Activated CD4-positive, alpha-beta T cell treated with anti-CD3 and anti-CD28 coated beads for 36 hours (primary cell): ENCODE measurements at places on chromosomes 4 and X.
A peak's percentile ranks its signal among the peaks of the same experiment; 100 is the strongest.

DNA sequence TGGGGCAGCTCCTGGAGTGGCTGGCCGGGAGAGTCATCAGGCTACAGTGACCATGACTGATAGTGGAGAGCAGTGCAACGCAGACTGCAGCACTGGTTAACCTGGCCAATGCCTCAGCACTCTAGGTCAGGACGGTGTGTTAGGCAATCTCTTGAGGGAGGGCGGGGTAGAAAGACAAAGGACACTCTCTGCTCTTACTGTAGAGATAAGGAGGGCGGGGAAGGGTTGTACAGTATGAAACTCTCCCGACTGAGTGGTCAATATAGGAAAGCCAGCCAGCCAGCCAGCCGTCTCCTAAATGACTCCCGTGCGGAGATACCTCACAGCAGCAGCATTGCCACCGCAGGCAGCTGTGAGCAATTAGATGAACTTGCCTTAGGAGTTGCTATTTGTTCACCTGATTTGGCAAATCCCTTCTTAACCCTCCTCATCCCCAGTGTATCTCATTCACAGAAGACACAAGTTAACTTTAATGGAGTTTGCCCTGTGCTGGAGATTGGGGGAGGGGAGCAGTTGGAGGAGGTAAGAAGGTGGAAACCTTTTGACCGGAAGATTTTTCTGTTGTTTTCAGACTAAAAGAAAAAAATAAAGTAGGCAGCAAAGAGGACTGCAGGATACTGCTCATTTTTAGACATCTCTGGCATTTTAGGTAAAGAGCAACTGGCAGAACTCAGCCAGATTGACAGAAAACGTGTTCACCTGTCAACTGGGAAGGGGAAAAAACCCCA, 330.5 kb downstream of the HNRNPD start:
- no peak for DNase-seq

- no peak for DNase-seq
Measured at GRCh38 chr4:53697016-53697685, 105.9 kb upstream of the LNX1 start.

GRCh38 chrX:148785256-148785655, 284.8 kb downstream of the AFF2 start:
- no peak for DNase-seq

DNA sequence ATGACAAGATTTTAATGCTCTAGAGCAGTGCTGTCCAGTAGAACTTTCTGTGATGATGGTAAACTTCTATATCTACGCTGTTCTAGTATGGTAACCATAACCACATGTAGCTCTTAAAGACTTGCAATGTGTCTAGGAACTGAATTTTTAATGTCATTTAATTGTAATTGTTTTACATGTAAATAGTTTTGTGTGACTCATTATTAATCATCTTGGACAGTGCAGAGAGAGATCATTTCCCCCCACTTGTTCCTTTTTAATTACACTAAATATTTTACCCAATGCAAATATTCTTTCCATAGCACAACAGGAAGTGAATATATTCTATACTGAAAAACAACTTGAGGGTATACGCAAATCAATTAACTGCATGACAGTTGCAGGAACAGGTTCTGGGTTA, 5.8 kb downstream of the ATG4A start:
- no peak for DNase-seq

DNA sequence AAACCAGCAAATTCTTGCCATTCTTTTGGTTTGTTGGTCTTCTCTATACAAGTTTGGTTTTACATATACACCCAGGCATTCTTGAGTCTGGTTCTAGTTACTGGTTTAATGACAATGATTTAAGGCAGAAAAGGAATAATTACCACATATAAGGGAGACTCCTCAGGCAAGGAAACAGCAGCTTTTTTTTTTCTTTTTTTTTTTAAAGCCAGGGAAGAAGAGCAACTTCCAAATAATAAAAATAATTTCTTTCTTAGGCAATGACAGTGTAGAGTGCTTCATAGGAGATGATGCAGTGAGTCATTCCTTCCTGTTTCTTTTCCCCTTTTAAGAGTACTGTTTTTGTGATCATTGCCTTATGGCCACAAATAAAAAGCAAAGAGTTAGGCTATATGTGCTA, 289.7 kb downstream of the DKK2 start:
- DNase-seq = no peak

DNA sequence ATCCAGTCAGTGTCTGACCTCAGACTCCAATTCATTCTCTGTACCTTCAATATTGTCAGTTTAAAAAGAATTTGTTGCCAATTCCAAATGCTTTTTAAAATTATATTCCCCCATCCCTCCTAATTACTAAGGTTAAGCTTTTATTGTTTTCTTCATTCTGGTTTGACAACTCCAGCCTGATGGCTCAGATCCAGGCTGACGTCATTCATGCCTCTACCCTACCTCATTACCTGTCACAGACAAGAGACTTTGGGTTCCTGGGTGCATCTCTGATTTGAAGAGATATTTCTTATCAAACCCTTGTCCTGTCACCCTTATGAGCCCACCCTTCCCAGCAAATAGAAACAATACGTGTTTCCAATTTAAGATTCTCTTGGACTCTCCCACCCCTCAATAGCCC, 300.2 kb upstream of the CLNK start:
- no peak for DNase-seq

- no peak for DNase-seq
Measured at GRCh38 chrX:47808904-47809788, 27.6 kb upstream of the ZNF81 start.

- DNase-seq = no peak
Measured at GRCh38 chrX:85115252-85115651, 111.6 kb downstream of the APOOL start.

GRCh38 chr4:99808260-99808857, 8.3 kb upstream of the DAPP1 start:
- peak; percentile 86 for DNase-seq

- DNase-seq = no peak
Measured at GRCh38 chrX:132810964-132811712, 147.3 kb downstream of the HS6ST2 start.

DNA sequence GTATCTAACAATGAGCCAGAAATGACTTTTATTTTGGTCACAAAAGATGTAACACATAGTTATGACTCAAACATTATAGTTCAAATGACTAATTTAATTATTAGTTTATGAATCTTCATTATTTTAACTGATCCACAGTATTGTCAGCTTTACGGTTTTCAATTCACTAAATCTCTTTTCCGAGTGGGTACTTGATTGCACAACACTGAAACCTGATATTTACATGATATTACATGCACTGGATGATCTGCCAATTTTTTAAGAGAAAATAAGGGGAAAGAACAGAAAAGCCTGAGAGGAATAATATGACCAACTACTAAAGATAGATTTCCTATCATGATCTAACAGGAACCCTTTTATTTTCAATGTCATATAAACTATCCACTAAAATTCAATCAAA, 1446.0 kb downstream of the FSTL5 start:
- no peak for DNase-seq

DNA sequence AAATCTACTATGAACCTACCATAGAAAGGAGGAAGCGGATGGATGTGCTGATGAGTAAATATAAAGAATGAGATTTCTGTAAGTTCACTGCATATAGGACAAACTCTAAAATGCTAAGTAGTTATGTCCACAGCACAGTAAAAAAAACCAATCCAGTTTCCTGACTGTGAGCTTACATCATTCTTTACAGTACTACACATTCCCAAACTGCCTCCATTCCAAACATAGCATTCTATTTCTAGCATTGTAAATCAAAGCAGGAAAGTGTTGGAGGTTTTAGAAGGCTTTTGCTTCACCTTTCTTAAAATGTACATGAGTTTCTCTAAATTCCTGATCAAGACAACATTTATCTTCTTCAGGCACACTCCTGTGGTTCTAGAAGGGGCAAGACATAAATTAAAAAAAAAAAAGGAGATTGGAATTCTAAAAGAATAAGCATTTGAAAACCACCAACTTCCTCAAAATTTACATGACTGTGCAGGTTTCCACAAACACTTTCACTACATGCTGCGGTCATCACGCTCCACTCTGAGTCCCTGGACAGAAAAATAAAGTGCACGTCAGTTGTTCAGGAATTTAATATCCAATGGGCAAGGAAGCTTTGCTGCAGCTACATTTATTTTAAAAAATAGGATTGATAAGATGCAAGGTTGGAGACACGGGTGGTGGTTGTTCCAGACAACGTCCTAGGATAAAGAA, 297.6 kb upstream of the STS start:
- DNase-seq = no peak

GRCh38 chrX:139736151-139736550, 28.2 kb upstream of the MCF2 start:
- DNase-seq = no peak

GRCh38 chr4:54574500-54574899, 83.3 kb upstream of the KIT start:
- no peak for DNase-seq

DNA sequence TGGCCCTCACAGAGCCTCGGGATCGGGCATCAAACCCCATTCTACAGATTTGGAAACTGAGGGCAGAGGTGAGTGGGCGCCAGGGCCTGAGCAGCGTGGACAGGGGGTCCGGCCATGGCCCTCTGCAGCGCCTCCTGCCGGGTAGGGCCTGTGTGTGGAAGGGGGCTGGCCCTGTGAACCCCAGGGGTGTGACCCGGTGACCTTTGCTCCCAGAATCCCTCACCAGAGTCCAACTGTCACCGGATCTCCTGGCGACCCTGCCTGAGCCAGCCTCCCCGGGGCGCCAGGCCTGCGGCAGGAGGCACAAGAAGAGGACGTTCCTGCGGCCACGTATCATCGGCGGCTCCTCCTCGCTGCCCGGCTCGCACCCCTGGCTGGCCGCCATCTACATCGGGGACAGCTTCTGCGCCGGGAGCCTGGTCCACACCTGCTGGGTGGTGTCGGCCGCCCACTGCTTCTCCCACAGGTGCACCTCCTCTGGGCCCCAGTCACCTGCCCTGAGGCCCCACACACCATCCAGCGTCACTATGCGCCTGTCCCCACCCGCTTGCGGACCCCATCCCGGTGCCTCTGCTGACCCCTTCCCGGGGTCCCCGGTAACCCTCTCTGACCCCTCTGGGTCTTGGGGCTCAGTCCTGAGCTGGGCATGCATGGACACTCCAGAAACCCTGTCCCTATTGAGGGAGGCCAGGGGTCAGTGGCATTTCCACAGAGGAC, 4.2 kb downstream of the HGFAC start:
- DNase-seq = no peak

- no peak for DNase-seq
Measured at GRCh38 chrX:45711231-45711630, 510.6 kb upstream of the DIPK2B start.

DNA sequence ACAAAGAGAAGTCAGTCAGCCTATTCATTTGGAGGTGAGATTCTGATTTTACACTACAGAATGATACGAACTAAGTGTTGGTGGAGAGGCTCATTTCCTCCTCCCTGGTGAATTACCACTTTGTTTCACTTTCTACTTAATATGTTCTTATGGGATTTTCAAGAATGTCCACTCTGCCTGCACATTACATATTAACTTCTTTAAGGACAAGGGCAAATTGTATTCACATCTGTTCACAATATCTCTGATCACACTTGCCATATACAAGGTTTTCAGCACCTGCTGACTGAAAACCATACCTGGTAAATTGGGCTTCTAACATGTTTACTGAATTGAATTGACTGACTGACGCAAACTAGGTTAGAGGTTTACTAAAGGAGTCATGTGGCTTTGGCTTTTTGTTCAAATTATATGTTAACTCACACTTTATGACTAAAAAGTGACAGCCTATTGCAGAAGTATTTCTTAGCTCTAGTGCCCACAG, 188.4 kb upstream of the MBNL3 start:
- no peak for DNase-seq

- DNase-seq = no peak
Measured at GRCh38 chr4:154033921-154034320, 245.0 kb upstream of the SFRP2 start.

DNA sequence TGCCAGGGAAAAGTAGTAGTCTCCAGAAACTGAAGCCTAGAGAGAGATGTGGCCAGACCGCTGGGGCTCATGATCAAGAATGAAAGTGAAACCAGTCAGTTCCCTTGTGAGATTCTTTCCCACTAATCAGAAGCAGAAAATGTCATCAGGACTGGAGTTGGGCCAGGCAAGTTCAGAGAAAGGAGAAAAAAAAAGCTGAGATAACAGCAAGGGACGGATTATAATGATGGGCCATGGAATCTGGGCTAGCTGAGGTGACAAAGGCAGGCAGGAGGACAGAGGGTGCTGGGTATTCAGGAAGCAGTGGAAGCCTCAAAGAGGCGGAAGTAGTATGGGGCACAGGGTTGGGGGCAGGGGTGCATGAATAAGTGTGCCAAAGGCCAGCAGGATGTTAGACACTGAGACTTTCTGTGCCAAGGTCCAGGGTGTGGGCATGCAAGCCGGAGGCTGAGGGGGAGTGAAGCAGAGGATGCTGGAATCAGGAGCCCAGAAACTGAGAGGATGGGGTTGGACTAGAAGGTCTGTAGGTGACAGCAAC, 2.5 kb downstream of the CXorf38 start:
- DNase-seq = peak; percentile 59

DNA sequence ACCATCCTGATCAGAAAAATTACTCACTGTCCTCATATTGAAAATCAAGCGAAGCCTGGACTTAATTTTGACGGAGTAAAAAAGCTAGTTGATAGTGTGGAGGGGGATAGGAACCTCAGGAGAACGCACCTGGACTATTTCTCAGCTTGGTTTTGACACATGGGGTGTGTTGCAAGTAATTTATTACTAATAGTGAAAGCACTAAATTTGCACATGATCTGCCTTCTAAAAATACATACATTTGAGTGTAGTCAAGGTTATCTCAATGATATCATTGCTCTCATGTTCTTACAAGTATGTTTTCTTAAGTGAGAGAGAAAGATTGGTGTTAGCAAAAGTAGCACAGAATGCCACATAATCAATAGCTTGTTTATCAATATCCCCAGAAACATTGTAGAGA, 29.5 kb downstream of the LRIT3 start:
- DNase-seq = no peak

DNA sequence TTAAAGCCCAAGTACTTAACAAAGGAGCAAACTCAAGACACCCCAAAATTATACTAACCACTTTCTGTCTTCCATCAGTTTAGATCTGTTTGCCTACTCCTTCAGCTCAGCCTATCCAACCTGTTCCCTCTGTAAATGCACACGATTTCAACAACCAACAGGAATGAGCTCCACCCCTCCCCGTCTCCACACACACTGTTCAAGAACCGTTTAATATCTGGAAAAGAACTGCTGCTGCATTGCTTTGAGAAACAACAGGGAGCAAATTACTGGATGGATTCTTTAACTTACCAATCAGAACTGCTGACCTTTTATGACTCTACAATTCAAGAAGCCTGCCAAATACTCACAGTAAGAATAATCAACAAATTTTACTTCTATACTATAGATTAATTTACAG, 87.0 kb downstream of the FBXW7 start:
- no peak for DNase-seq

GRCh38 chr4:158809611-158810486, 41.0 kb downstream of the FNIP2 start:
- DNase-seq = no peak

- DNase-seq = peak; percentile 28
Measured at GRCh38 chr4:108540536-108540935, 79.8 kb upstream of the RPL34 start.

DNA sequence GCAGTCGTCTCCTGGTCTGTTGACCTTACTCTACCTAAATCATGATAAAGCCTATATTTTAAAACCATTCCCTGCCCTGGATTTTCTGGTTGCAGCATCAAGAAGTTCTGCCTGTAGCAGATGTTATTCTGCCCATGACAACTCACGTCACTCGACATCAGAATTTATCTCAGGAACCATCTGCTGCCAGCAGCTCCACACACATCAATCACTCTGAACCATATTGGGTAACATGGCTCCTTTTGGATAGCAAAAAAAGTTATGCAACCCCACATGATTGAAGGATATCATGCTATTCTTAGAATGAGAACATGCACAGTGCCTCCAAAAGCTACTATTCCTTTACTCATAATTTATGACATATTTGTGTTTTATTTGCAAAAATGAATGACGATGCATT, 341.4 kb downstream of the DHRSX start:
- no peak for DNase-seq
